ENCODE measurements at places on chromosomes 16 and 17. TPM values are rescaled to one million over a fixed set of nuclear protein-coding genes. Genes with fewer than 3 reads are reported as not detected.

Gene MTHFSD
- 10.7 TPM for total RNA-seq

Gene MGAT5B
- total RNA-seq, result 24.0 TPM

Gene KRTAP1-1
- not detected for total RNA-seq

Gene ARL6IP1
- total RNA-seq, result 278 TPM

All from A549 treated with CpdA at 1 μM for 4 hours (cell line).